ENCODE measurements at places on chromosomes 13 and 19. TPM values are rescaled to one million over a fixed set of nuclear protein-coding genes. Genes with fewer than 3 reads are reported as not detected.
A peak's percentile ranks its signal among the peaks of the same experiment; 100 is the strongest.

GRCh38 chr19:49295208-49295880, 29.6 kb downstream of the SLC6A16 start:
- DNase-seq: no peak

DNA sequence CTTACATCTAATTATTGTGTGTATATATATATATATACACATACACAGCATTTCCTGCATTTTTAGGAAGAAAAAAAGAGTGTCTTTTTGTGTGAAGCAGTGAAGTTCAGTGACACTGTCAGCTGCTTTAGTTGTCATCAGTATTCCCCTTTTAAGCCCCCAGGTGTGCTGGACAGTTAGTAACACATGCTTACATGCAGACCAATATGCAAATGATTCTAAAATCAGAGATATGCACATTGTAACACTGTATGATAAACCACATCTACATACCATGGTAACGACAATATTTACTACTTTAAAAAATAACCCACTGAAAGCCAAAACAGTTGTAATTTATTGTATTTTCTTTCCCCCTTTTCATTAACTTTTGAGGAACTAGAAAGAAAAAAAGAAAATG, 16.8 kb downstream of the LHFPL6 start:
- DNase-seq: no peak

GRCh38 chr19:49469828-49470614, 4.0 kb upstream of the FLT3LG start:
- DNase-seq: no peak

- DNase-seq: peak; percentile 96
These were observed 2.2 kb downstream of the HIF3A start for GRCh38 chr19:46299004-46299509.

DNA sequence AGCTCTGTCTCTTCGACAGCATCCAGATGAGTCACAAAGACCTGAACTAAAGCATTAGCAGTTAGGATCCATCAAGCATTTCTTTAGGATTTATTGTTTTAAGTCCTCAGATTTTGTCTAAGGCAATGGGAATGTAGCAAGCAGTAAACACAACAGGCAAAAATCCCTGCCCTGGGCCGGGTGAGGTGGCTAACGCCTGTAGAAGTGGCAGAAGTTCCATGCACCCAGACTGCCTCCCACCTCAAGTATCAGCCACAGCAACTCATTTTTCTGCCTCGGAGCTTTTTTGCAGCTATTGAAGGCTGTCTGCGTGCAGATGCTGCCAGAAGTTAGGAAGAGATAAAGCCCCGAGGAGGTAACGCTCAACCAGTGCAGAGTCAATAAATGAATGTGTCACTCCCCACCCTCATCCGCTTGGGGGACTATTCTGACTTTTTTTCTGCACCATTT, 47.1 kb upstream of the MRI1 start:
- no peak for DNase-seq

- DNase-seq: no peak
These were observed 54.5 kb downstream of the STK24 start for GRCh38 chr13:98522371-98522770.

DNA sequence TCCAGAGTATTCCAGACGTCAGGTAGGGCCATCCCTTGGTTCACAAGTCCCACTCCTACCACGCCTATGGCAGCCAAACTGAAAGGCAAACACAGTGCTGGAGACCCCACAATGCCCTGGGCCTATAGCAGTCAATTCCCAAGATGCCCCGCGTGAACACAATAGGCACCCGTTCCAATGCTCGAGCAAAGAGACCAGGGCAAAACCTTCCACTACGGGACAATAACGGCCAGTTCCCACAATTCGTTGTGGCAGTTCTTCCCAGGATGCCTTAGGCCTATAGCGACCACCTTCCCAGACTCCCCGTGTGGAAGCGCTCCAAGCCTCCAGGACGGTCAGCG, 538 bp downstream of the ZNF428 start:
- DNase-seq: peak; percentile 38

DNA sequence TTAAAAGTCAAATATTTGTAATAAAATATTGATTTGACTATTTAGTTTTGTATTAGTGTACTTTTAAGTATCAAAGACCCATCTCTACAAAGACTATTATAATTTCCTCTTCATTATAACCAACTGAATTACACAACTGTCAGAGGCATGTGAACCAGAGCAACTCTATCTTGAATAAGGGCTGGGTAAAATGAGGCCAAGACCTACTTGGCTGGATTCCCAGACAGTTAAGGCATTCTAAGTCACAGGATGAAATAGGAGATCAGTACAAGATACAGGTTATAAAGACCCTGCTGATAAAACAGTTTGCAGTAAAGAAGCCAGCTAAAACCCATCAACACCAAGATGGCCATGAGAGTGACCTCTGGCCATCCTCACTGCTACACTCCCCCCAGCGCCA, 36.2 kb upstream of the ATP12A start:
- no peak for DNase-seq

DNA sequence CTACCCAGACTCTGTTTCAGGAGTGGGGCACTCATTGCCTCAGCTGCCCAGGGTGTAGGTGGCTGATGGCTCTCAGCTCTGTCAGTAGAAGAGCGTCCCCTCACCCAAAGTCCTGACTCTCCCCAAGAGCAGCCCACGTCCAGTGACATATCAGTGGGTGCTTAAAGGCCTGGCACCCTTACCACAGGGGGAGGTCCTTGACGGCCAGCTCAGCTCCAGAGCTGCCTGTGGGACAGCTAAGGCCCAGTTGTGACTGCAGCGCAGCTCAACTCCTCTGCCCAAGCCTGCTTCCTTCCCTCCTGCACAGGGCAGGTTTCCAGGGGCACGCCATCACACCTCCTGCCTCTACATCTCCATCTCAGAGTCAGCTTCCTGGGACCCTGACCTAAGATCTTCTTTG, 32.4 kb downstream of the GRIK5 start:
- DNase-seq: no peak

Gene RINL
- polyA plus RNA-seq: 9.7 TPM

Gene SLAIN1
- 4.8 TPM for polyA plus RNA-seq

Gene RASL11A
- polyA plus RNA-seq: not detected

Gene ZNF729
- 0.07 TPM for polyA plus RNA-seq

Gene LIG1
- polyA plus RNA-seq: 41.9 TPM

Gene CD70
- polyA plus RNA-seq: 1.1 TPM

Gene CRTC1
- not detected for polyA plus RNA-seq

Measured in muscle of arm (tissue), 14 donors.